Vagina (tissue), 2 donors: ENCODE measurements at places on chromosomes 11 and 22. TPM values are rescaled to one million over a fixed set of nuclear protein-coding genes. Genes with fewer than 3 reads are reported as not detected.

Gene RASL10A
- not detected for total RNA-seq

GRCh38 chr22:47166446-47167016, 404.1 kb downstream of the TBC1D22A start:
- DNase-seq: no peak

Gene PHLDA2
- 43.5 TPM for total RNA-seq

- DNase-seq: no peak
Measured at GRCh38 chr11:20089796-20090653, 70.2 kb downstream of the DBX1 start.

DNA sequence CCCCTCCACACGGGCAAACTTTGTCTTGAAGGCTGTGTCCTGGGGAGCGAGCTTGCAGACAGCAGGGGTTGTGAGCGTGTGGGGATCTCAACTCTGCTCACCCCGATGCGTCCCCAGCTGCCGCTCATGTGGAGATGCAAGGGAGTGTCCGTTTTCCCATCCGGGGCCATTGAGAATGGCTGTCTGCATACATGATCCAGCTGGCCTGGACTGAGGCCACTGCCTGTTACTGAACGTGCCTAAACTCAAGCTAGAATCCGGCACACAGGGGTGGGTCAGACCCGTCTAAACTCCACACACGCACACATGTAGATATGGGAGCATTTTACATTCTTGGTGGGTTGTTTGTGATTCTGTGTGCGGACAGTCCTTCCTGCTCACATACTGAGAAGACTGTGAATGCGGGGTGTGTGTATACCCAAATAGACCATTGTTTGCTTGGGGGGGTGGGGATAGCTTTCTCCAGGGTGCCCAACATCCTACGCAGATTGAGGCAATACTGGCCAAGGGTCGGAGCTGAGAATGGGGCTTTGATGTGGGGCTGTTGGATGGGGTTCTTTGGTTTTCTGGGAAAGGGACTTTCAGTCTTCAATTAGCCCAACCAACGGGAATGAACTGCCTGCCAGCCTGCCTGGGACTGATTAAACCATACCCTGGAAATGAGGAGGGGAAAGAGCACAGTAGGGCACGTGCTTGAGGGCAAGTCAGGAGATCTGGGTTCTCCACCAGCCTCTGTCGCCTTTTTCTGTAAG, 60.4 kb downstream of the ST3GAL4 start:
- DNase-seq: no peak

DNA sequence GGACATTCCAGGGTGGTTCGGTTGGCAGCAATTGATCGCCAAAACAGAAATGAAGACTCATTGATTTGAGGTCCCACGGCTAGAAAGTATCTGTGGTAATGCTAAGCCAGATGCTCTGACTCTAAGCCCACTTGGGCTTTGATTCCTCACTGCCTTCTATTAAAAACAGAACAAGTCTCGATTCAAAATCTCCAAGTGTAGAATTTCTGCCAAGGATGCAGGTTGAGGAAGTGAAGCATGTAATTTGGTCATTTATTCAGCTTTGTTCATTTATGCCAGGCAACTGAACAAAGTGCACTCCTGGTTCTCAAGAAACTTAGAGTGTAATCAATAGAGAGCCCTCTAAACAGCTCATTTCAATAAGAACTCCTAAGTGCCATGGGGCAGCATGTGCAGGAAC, 2.3 kb upstream of the CEP295 start:
- no peak for DNase-seq

GRCh38 chr22:34102633-34103032, 182.4 kb upstream of the LARGE1 start:
- DNase-seq: no peak

Gene RPS25
- 1,843 TPM for total RNA-seq

- DNase-seq: no peak
Measured at GRCh38 chr22:41308054-41308453, 6.7 kb downstream of the ZC3H7B start.

DNA sequence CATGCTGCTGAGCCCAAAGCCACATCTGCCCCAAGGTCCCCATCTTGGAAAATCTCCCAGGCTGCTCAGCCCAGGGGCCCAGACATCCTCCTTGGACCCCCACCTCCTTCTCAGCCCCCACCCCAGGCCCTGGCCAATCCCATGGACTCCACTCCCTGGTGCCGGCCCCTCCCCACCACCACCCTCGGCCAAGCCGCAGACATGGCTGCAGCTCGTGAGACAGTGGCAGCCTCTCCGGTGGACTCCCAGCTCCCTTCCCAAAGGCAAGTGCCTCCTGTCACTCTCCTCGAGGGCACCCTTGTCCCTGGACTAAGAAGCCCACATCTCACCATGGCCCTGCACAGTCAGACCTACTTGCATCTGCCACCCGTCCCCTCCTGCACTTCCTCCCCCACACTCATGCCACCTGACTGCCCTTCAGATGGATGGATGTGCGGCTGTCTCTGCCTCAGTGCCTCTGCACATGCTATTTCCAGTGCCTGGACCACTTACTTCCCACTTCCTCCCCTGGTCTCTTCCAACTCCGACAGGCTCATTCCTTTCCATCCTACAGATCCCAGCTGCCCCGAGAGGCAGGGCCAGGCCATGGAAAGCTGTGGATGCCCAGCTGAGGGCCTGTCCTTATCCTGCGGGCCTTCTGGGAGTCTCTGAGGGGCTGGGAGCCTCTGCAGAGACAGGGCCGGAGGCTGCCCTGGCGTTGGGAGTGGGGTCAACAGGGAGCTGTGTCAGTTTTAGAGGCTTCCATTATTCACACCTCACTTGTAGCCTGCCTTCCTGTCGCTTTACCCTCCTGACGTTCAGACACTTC, 25.5 kb upstream of the RFPL3 start:
- peak; percentile 83 for DNase-seq

DNA sequence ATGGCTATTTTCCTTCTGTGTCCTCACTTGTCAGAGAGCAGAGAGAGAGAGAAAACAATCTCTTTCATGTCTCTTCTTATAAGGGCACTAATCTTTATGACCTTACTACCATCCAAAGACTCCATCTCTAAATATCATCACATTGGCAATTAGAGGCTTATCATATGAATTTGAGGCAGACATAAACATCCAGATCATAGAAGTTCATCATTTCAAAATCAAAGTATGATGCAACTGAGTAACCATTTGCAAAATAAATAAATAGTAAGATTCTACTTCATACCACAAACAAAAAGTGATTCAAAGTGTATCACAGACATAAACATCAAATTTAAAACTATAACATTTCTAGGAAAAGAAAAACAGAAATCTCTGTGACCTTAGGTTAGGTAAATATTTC, 504.7 kb upstream of the ARHGAP42 start:
- DNase-seq: no peak

DNA sequence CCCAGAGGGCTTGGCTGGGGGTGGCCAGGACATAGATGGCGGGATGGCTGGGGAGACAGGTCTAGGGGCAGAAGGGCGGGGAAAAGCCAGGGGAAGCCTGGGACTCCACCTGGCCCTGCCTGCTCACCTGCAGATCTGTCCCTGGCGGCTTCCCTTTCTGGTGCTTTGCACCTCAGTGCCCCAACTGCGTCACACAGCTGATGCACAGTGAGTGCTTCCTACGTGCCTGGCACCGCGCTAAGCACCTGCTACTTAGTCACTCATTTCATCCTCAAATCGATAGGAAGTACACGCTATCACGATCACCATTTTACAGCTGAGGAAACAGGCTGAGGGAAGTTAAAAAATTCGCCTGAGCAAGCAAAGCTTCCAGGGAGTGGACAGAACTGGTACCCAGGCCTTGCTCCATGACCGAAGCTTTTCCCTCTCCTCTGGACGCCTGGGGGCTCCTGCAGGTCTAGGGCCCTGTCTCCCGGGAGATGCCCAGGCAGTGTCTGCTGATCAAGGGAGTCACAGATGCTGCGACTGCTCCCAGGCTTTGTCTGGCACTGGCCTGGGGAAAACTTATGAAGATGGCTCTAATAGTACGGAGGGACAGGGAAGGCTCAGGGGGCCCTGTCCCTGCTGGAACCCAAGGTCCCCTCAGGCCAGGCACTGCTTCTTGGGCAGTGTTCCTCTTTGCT, 63.0 kb upstream of the TTLL12 start:
- no peak for DNase-seq

Gene SAA4
- 1.7 TPM for total RNA-seq

DNA sequence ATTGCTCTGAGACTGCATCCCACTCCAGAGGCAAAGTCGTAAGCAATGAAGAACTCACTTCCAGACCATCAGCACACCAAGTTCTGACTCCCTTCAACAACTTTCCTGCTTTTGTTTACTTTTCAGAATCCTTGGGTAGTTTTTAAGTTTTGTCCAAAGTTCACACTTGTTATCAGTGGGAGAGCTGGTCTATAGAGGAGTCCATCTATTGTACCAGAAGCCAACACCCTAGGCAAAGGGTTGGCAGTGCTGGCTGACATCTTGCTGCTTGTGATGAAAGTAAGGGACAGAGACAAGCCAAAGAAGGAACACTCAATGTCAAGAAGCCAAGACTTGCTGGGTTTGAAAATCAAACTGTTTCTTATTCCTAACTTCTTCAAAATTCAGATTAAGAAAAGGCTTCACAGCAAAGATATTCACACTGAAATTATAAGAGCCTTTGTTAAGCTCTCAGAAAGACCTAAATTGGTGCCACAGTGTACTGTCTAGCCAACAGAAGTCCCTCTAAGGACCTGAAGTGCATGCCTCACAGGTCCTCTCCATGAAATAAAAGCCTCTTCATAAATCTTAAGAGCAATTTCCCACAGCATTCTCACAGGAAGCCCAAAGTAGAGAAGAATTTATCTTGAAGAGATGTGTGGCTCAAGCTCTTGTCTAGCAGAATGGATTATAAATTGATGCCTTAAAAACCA, 21.5 kb upstream of the LINC01488 start:
- DNase-seq: no peak

- DNase-seq: no peak
Measured at GRCh38 chr22:31329029-31329428, 17.1 kb downstream of the PATZ1 start.

DNA sequence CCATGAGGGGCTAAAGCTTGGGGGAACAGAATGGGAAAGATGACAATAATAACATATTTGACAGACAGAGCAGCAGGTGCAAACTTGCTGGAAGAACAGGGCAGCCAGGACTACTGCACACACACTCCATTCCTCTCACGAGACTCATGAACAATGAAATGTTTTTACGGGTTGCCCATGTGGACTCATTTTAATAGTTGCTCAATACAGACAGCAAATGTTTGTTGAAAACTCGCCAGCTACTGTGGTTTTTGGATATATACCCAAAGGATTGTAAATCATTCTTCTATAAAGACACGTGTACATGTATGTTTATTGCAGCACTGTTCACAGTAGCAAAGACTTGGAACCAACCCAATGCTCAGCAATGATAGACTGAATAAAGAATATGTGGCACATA, 10.3 kb downstream of the SYT13 start:
- no peak for DNase-seq

- no peak for DNase-seq
Measured at GRCh38 chr11:85423316-85423715, 203.8 kb downstream of the DLG2 start.

DNA sequence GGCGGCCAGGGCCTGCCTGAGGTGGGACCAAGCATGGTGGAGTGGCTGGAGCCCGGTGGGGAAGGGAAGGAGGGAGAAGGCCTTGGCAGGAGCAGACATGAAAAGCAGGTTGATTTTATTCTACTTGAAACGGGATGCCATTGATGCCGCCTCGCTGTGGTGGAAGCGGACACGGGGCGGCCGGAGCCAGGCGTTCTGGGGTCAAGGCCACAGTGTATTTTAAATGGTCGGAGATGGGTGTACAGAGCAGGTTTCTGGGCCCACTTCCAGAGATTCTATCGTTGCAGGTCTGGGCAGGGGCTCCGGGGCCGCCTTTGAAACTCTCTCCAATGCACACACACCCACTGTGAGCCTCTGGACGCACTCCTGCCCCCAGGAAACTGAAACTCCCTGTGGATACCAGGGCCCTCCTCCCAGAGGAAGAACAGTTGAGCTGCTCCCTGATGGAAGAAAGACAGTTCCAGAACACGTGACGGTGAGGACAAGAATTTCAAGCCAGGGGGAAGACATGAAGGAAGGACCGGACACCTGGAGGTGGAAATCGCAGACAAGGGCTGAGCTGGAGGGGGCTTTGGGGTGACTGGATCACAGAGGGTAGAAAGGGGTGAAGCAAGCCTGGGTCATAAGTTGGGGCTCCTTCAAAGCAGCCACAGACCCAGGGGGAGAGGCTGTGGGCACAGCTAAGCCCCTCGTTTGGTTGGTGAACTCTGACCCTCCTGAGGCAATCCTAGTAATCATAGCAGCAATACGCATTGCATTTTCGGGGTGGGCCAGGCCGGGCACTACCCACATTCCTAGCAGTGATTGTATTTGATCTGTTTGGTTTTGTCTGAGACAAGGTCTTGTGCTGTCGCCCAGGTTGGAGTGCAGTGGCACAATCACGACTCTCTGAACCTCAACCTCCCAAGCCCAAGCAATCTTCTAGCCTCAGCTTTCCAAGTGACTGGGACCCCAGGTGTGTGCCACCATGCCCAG, 12.3 kb upstream of the LINC01488 start:
- no peak for DNase-seq

Gene PC
- total RNA-seq: 34.1 TPM

Gene GGTLC3
- total RNA-seq: not detected

GRCh38 chr11:117467770-117468169, 140.1 kb downstream of the CEP164 start:
- no peak for DNase-seq

- no peak for DNase-seq
Measured at GRCh38 chr11:104096900-104097299, 60.5 kb downstream of the DDI1 start.
